RPMI8226 (cell line): ENCODE measurements at places on chromosomes 4 and X.
A peak's percentile ranks its signal among the peaks of the same experiment; 100 is the strongest.

DNA sequence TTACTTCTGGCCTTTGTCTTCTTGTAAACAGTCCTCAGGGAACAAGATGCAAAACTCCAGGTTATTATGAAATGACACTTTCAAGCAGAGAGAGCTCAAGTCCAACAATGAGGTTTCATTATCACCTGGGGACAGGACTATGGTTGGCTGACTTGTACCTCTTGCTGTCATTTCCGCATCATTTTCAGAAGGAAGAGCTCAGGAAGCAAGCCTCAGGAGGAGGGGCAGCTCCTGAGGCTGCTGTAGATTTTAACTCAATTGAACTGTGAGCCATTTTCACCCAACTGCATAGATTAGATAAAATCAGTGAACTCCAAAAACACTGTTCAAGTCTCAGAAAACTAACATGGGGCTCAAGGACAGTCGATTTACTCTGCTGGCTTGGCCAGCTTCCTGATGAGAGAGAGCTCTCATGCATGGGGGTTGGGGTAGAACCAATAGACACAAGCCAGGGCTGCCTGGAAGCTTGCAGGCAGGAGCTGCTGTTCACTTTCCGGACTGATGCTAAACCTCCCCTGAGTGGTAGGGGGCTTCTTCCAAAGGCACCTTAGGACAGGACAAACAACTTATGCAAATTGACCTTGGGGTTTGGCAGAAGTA lies 23.6 kb downstream of the TMEM255A start:
- no peak for DNase-seq

DNA sequence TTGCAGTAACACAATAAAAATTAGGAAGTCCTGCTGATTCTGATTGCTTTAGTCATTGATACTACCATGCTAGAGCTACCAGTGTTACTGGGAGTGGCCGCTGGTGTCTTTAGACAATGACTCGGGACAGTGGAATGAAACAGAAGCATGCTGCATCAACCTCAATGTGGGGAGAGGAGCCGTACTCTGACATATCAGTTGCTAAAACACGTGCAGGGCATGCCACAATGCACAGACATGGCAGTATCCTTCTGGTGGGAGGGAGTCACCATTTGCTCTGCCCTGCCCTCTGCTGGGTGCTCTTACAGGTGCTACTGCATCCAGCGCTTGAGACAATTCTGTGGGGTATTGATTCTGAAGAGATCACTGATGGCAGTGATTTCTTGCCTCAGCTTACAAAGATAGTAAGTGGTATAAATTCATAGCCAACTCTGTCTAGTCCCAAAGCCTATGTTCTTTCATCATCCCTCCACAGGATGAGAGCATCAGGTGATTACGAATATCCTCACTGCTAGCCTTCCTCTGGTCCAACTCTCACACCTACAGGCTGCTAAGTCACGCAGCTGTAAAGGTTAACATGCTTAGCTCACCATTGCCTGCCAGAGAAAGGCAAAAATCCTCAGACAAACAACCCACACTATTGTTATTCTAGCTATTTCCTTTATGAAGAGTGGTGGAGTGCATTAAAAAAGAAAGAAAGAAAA lies 43.7 kb downstream of the NSG1 start:
- DNase-seq: peak; percentile 46

DNA sequence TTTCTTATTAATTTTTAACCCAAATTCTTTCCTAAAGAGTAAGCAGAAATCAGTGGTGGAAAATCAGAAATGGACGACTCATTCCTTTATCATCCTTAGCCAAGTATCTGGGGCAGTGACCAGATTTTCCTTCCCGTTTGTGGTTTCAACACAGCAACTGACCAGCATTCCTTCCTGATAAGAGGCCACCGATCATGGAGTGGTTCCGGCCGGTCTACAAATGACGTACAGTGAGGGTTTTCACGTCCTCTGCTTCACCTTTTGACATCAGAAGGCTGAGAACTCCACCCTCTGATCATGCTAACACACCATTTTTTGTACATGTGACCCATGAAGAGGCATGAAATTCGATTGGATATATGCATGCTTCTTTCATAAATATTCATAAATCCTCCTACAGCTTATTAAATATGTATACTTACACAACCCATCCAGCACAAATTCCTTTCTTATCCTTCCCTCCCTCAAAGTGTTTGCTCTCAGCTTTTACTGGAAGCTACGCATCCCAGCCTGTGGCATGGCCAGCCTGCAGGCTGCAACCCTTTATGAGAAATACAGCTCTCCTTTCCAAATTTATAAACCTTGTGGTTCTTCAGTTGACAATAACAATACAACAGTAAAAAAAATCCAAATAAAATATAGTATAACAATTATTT lies 173.0 kb upstream of the CASK start:
- DNase-seq: no peak

GRCh38 chr4:160251522-160252170 lies 1148.8 kb downstream of the RAPGEF2 start:
- no peak for DNase-seq

DNA sequence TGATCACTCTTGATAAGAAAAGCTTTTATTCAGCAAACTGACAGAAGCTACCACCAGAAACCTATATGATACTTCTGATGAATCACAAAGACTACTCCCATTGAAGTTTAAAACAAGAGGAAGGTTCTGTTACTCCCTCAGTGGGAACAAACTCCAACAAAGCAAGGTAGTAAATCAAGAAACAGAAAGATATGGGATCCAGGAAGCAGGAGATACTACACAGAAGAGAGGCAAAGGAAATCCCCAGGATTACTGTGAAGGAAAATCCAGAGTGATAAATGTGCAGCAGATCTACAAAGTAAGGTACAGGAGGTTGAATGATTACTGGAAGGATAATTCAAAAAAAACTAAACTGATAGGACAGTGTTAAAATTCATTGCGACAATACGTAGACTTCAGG lies 222.4 kb downstream of the HHIP start:
- DNase-seq: no peak

GRCh38 chr4:82903737-82904136 lies 3.2 kb downstream of the THAP9 start:
- no peak for DNase-seq

DNA sequence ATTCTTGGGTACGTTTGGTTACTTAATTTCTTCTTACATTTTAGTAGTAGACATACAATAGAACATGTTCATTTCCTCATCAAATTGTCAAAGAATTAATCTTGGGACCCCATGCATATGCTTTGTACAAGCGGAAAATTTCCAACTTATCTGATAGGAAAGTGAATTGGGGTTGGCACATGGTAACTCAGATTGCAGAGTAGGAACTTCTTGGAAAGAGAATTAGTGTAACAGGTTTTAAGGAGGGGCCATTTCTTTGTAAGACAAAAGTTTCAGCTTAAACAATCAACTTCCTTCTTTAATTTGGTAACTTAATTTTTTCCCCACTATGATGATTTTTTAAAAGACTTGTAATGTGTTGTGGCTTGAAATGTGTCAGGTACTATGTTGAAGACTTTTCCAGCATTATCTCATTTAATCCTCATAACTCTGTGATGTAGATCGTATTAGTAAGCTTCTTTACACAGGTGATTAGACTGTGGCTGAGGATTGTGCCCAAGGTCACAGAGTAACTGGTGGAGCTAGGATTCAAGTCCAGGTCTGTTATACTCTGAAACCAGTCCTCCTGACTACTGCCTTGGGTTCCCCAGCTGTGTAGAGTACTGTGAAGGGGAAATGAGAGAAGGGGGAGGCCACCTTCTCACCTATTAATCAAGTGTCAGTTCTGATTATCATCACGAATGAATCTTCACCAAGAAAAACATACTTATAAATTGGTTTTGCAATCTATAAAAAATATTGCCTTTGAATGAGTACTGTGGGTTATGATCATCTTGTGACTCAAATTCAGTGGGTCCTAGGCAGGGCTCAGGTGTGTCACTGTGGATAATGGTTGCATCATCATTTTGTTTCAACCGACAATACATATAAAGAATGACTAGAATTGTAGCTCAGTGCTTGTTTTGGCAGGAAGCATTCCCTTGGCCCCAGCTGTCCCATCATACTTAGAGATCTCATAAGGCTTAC lies 4.3 kb downstream of the GK start:
- no peak for DNase-seq

GRCh38 chr4:6594826-6595355 lies 19.9 kb downstream of the MAN2B2 start:
- DNase-seq: no peak

DNA sequence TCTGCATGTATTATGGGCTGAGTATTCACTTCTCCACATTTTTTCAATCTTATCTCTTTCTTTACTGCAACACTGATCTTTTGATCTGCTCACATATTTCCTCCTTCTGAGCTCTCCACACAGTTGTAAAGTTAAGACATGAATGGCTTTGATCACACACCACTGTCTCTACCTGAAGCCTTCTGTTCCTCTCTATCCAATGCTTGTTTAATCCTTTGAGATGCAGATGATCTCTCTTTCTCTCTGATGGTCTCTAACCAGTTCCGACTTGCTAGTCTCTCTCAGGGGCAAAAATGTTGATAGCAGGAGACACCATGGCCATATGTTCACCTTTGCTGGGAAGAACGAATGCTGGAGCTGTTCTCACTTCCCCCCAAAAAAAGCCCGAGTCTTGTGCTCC lies 162.4 kb downstream of the UNC5C start:
- DNase-seq: no peak

- DNase-seq: no peak
These were observed 130.4 kb upstream of the PAK3 start for GRCh38 chrX:110965409-110966090.

GRCh38 chr4:26171941-26172340 lies 148.9 kb upstream of the RBPJ start:
- DNase-seq: no peak

- no peak for DNase-seq
These were observed 205.8 kb upstream of the BOD1L1 start for GRCh38 chr4:13833171-13833804.

DNA sequence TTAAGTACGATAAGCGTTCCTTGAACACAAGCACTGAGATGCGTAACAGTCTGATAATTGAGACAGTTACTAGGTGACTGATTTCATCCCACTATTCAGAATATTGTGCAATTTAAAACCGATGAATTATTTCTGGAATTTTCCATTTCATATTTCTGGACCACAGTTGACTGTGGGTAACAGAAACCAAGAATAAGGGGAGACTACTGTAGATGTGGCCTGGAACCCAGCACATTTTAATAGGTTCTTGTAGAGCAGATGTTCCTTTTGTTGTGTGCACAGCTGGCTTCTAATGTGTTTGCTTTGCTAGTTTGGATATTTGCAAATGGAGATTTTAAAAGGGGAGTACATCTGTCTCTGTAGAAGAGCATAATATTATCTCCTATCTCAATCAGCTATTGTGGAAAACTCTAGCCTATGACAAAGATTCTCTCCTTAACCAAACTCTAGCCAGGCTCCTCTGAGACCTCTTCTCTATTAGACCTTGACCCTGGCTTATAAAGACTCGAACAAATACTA lies 16.4 kb downstream of the NAAA start:
- no peak for DNase-seq

- DNase-seq: no peak
These were observed 34.9 kb upstream of the SLC25A14 start for GRCh38 chrX:130304587-130305368.

GRCh38 chr4:98444371-98444770 lies 183.2 kb downstream of the RAP1GDS1 start:
- no peak for DNase-seq

DNA sequence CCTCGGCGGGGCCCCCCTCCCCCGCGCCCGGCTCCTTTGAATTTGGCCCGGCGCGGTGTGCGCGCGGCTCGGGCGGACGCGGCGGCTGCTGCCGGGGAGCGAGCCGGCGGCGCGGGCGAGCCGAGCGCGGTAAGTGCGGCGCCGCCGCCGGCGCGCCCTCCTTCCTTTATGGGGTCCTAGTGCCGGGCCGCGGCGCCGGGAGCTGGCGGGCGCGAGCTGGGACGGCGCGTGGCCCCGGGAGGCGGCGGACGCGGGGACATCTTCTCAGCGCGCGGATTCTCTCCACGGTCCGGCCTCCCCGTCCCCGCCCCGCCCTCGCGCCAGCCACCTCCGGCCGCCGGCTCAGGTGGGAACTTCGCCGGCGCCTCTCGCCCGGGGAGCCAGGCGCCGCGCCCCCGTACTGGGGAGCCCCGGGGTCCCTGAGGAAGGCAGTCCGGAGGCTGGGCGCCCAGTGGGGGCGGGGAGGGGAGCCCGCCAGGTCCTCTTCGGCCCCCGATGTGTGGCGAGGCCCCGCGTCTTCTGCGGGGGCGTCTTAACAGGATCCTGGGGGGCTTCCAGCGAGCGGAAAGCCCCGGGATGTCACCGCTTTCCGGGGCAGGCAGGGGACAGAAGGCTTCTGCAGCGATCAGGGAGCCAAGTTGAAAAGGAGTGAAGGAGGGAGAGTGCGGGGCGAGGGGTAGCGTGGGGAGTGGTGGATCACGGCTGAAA lies 98.4 kb upstream of the TENM3 start:
- no peak for DNase-seq

- no peak for DNase-seq
These were observed 49.0 kb downstream of the SH2D1A start for GRCh38 chrX:124395145-124395880.

DNA sequence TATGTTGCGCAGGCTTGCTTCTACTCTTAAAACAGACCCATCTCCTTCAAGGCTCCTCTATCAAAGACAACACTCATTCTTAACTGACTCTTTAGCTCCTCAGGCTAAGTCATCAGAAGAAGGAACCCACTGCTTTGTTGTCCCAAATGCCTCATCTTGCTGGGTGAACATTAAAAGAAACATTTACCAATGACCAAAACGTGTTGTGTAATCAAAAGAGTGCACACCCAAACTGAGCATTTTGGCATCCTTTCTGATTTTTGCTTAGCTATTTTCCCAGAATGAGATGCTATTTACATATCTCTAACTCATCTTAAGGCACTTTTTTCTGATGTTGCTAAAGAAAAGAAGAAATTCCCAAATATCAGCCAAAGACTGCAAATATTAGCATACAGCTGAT lies 131.7 kb upstream of the VCX3A start:
- no peak for DNase-seq

GRCh38 chr4:137387924-137388323 lies 144.4 kb downstream of the PCDH18 start:
- no peak for DNase-seq

DNA sequence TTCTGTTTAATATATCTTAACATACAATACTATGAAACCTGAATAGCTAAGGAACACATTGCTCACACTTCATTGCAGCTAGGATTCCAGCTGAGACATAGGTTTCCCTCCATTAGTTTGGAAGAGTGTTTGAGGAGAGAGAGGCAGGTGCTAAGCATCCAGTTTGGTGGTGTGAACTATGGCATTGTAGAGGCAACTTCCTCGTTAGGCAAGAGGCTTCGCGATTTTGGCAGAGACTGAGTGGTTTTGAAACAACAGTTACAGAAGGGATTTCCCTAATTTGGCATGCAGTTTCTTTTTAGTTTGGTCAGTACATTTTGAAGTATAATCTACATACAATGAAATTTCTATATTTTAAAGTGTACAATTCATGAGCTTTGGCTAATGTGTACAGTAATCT lies 117.1 kb upstream of the BMP3 start:
- no peak for DNase-seq
